ENCODE measurements at places on chromosomes 3 and 15. TPM values are rescaled to one million over a fixed set of nuclear protein-coding genes. Genes with fewer than 3 reads are reported as not detected.

The RHCG gene
- total RNA-seq = not detected

The GOLGA6D gene
- not detected for total RNA-seq

The PARP16 gene
- 14.1 TPM for total RNA-seq

The CORO2B gene
- total RNA-seq = 0.08 TPM

- no peak for DNase-seq
These were observed 394.1 kb upstream of the TBL1XR1 start for GRCh38 chr3:177591379-177591778.

DNA sequence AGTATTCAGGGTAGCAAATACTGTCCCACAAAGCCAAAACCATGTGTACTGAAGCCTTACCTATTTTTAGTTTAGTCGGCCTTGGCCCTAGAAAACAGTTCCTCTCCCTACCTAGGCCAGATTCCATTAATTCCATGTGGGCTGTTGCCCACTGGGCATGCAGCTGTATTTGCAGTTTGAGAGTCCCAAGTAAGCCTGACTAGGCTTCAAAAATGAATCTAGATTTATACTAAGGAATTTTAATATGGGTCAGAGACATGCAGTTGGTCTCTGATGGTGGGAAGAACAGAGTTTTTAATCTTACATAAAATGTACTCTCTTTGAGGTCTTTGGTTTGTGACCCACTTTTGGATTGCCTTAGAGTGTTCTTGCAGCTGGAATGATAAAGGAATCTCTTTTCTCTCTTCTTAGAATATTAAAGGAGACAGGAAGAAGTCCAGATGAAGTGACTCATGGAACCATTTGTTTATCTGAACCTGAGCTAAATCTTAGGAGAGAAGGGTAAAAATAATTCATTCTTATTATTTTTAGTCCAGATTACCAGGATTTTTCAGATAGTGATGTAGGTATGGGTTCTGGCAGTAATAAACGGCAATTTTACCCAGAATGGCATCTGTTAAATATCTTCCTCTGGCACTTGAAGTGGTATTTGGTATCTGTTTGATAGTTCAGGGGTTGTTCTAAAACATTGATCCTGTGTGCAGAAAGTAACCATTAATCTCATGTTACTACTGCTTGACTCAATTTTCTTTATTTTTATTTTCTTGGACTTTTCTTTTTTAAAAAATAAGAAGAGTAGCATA lies 33.8 kb downstream of the GLCE start:
- no peak for DNase-seq

DNA sequence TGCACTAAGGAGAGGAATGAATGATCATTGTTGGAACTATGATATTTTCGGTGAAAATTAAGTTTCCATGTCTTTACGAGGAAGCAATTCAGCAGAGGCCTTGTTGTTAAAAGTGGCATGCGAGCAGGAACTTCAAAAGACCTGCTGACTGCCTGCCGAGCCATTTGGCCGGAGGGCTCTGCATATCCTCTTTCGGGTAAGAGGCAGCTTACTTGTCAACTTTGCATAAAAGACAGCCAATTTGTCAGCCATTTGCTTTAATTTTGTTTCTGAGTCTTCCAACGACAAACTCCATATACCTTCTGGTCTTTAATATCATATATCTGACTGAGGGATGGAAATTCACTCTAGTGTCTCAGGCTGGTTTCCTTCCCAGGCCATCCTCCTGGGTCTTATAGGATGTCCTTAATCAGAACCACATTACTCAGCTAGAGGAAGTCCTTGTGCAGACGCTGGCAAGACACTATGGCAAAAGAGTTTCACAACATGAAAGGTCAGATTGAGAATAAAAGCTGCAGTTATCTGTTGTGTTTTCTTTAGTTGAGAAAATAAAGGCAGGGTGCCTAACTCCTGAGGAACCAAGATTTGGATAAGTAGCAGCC lies 128.7 kb upstream of the WNT5A start:
- DNase-seq = no peak

GRCh38 chr3:123758081-123758564 lies 126.0 kb downstream of the MYLK start:
- DNase-seq = no peak

- no peak for DNase-seq
These were observed 200.8 kb upstream of the C2CD4B start for GRCh38 chr15:62365795-62366442.

DNA sequence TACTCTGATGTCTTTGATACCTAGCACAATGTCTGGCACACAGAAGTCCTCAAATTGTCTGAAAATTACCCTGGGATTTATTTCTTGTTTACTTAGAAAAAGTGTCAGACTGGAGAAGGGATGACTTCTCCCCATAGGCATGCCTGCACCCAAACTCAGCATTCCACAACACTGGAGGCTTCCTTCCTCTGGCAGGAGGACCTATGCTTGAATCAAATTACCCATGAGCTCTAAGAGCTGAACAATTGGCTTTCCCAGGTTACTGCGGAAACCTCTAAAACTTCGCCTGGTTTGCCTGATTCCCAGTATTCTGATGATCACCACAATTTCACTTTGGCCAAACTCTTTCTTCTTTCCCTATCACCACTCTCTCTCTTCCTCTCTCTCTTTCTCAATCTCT lies 217.4 kb downstream of the DIPK2A start:
- no peak for DNase-seq

- DNase-seq = no peak
These were observed 91.9 kb upstream of the NSMCE3 start for GRCh38 chr15:29361560-29361959.

DNA sequence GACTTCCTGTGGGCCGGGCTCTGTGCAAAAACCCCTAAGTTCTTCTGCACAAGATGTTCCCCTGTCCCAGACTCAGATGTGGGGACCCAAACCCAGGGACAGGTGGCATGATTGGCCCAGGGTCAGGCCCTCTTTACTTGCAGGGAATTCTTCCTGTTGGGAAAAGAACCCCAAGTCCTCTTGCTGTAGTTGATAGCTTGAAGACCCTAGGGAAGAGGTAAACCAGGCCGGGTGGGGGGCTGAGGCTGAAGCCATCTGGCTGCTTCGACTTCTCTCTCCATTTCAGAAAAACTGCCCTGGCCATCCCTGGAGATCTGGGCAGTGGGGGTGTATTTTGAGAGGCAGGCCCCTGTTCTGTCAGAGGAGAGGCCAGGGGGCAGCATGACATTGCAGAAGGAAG lies 23.5 kb downstream of the SSUH2 start:
- no peak for DNase-seq

DNA sequence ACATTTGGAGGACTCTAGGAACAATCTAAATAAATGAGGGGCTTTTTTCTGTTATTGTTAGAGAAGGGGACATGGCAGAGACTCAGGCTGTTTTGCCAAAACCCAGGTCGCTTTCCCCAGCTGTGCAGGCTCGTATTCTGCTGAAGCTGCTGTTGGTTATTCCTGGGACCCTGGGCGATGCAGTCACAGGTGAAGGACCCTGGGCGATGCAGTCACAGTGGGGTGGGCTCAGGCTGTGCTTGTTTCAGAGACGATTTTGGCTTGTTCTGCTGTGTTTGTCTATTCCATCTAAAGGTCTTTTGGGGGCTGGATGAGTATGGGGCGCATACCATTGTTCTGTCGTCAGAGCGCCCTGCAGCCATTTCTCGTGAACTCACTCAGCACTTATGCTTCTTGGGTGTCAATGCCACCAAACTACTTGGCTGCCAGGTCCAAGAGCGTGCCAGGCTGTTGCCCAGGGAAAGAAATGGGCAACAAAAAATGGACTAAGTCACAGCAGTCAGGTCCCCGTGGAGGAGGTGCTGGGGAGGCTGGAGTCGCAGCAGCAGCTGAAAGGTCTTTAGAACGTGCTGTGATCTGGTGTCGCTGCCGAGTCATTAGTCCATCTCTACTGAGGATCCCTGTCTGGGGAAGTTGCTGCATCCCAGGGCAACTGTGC lies 151.4 kb downstream of the CHDH start:
- DNase-seq = no peak

DNA sequence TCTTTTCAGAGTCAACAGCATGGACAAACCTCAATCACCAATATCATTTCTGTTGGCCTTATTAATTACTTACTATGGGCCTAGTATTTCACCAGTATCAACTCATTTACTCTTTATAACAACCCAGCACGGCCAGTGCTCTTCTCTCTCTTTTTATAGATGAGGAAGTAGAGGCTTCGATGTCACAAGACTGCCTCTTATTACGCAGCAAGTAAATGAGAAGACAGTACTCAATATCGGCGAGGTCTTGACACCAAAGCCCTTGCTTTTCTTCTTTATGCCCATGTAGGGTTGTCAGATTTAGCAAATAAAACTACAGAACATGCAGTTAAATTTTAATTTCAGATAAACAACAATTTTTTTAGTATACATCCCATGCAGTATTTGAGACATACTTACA lies 99.0 kb upstream of the KCNMB2 start:
- DNase-seq = no peak

GRCh38 chr3:165624761-165625160 lies 212.5 kb downstream of the BCHE start:
- DNase-seq = no peak

DNA sequence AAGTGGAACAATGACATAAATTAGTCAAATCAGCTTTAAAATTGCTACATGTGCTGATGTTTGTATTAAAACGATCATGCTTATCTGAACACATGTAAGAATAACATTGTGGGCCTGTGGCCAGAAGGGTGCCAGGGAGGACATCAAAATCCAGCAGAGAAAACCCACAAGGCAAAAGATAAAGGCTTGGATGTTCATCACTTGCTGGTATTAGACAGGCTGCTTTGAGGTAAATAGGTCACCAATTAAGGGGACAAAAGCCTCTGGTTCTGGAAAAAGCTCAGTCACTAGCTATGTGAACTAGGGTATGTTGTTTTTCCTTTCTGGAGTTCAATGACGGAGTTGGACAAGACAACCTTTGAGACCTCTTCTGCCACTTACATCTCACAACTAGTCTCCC lies 74.4 kb upstream of the TMEM108 start:
- no peak for DNase-seq

- no peak for DNase-seq
These were observed 5.3 kb upstream of the NRROS start for GRCh38 chr3:196634224-196634623.

- DNase-seq = no peak
These were observed 187.1 kb downstream of the FMN1 start for GRCh38 chr15:33007303-33007855.

GRCh38 chr15:92714477-92715401 lies 59.2 kb upstream of the FAM174B start:
- DNase-seq = peak; percentile 68

DNA sequence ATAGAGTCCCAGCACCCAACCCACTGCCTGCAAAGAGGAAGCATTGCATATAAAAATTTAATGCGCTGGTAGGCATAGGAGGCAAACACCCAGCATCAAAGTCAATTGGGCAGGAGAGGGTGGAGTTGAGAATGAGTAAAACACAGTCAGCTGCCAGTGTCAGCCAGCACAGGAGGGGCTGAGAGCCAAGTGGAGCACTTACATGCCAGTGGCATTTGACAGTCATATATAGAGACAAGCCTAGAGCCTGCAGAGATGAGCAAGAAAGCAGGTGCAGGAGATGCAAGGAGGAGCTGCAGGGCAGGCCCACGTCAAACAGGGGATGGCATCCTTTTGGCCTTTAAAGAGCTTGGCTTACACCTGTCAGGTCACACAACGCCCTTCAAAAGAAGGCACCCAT lies 27.6 kb upstream of the ZFAND6 start:
- DNase-seq = no peak

GRCh38 chr15:35680951-35681350 lies 135.0 kb upstream of the DPH6 start:
- DNase-seq = no peak

GRCh38 chr3:133937061-133937686 lies 41.5 kb upstream of the RAB6B start:
- no peak for DNase-seq

DNA sequence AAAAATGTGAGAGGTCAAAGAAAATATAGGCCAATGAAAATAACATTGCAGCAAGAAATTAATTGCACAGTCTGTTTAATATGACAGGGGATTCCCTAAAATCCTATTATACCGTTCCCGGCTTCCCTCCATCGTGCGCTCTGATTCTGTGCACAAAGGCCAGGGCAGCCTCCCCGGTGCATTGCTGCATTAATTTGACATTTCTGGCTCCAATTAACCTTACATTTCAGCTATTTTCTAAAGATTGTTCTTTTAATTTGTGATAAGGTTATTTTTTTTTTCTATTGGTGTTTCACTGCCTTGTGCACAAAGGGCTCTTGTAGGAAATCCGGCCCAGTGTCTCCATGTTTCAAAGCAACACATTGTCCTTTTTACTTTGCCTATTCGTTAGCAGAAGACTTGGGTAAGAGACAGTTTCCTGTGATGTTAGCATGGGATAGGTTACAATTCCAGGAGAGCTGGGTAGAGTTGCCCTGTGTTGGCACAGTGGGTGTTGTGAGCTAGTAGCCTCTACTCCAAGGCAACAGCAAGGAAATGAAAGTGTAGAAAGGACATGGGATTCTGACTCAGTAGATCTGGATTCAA lies 257.3 kb upstream of the IGF1R start:
- no peak for DNase-seq

- DNase-seq = peak; percentile 72
These were observed 12.1 kb upstream of the CX3CR1 start for GRCh38 chr3:39291903-39292329.

GRCh38 chr15:86115145-86115801 lies 35.6 kb downstream of the AGBL1 start:
- DNase-seq = no peak

GRCh38 chr3:20769430-20769829 lies 583.4 kb upstream of the SGO1 start:
- no peak for DNase-seq

DNA sequence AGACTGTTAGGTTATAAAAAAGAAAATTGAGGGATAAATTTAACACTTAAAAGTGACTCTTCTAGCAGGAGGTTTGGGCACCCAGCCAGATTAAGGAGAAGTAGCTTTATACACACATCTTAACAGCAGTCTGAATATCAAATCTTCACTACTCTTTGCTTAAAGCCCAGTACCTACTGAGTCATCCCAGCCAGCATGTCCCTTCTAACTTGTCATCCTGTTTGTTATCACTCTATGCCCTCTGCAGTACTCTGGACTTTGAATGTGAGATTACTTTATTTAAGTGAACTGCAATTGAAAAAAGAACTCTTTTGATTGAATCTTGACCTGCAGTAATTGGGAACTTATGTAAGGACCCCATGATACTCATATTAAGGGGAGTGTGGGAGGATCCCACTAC lies 77.6 kb downstream of the FHIT start:
- DNase-seq = no peak

GRCh38 chr15:83118291-83118827 lies 10.9 kb downstream of the TM6SF1 start:
- no peak for DNase-seq

DNA sequence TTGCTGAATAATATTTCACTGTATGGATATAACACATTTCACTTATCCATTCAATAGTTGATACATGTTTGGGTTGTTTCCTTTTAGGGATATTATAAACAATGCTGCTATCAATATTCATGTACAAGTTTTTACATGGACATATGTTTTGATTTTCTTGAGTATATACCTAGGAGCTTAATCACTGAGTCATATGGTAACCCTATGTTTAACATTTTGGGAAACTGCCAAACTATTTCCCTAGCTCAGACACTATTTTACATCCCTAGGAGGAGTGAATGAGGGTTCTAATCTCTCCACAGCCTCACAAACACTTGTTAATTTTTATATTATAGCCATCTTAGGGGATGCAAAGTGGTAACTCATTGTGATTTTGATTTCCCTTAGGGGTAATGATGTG lies 66.0 kb downstream of the GPR156 start:
- DNase-seq = no peak

- DNase-seq = no peak
These were observed 931.7 kb downstream of the MCTP2 start for GRCh38 chr15:95162967-95163531.

Data from activated T-cell treated with anti-CD3 and anti-CD28 coated beads, Interleukin-2, amount 50 U/mL, for 4 hours (primary cell).